Activated CD8-positive, alpha-beta memory T cell treated with anti-CD3 and anti-CD28 coated beads for 1 hour (primary cell): ENCODE measurements at places on chromosomes 7 and 10.

DNA sequence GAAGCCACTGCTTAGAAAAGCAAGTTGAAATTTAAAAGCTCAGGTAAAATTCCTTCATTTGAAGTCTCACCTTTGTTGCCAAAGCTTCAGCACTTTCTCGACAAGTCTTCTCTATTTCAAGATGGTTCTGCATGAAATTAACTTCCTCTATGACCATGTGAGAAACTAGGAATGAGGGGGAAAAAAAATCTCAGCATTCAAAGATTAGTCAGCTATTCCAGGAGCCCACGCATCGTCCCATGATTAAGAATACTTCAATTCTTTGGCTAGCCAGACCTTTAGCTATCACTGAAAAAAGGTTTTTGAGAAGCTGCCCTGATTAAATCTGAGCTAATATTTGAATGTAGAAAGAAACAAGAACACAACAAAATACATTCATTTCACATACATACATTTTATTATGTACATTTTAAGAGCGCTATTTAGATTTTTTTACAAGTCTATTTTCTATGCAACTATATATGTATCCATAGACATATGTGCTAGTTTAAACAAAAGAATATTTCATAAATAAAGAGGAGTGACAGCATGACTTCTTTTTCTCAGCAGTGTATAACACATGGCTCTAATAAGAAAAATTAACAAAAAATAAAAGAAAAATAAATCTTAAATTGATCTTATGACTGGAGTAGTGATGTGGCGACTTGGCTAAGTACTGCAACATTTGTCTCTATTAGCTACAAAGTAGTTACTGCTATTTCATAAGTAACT, 44.8 kb downstream of the SHTN1 start:
- DNase-seq = no peak

- DNase-seq = no peak
Measured at GRCh38 chr7:81234896-81235295, 316.0 kb upstream of the SEMA3C start.

GRCh38 chr7:85750454-85750949, 563.6 kb upstream of the SEMA3D start:
- no peak for DNase-seq

DNA sequence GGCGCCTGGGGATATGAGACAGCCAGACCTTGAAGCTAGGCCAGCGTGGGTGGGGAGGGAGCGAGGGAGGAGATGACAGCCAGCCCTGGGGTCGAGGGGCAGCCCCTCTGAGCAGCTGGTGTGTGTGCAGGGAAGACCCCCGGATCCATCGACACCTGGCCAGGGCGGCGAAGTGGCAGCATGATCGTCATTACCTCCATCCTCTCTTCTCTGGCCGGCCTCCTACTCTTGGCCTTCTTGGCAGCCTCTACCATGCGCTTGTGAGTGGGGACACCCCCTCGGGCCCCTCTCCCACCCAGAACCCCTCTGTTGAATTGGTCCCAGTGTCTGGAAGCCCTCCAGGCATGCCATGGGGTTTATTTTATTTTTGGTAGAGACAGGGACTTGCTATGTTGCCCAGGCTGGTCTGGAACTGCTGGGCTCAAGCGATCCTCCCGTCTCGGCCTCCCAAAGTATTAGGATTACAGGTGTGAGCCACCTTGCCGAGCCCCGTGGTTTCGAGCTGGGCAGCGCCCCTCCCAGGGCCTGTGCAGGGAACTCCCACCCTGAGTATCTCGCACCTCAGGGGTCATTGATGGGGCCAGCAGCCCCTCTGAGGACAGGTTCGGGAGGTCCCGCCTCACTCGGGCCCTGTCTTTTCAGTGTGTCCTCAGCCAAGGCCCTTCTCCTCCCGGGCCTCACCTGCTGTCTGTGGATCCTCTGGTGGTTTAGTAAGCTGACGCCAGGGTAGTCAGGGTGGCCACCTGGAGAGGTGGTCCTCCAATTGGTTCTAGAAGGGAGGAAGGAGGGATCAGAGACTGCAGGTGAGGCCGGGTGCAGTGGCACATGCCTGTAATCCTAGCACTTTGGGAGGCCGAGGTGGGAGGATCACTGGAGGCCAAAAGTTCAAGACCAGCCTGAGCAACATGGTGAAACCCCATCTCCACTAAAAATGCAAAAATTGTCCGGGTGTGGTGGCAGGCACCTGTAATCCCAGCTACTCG, 3.8 kb downstream of the UPK3B start:
- DNase-seq = no peak

DNA sequence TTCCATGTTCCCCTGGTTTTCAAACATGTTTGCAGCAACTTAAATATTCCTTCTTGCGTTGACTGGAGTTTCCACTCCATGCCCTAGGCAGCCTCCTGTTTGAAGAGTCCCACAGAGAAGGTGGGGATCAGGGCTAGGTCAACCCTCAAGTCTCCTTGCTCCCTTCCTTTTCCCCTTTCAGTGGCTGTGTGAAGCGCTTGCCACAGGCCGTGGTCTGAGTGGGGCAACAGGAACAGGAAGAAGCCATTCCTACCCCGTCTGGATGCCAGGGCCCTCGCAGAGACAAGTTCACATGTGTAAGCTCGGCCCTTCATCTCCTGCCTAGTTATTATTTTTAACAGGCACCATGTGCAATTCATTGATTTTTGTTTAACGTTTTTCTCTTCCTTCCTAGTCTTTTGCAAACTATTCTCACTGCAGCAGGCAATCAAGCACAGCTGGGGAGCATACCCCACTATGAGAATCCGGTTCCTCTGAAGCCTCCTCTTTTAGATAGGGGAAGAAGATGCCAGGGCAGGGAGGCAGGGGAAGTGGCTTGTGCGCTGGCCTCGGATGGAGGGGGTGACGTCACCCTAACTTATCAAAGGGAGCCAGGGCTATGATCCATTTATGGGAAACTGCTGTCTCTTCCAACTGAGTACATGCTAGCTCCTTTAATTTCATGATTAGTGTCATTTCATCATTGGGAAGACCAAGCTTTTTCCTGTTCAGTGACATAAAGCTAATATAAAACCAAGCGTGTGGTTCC, 64.2 kb downstream of the PRLHR start:
- no peak for DNase-seq

GRCh38 chr7:135917721-135918120, 59.4 kb downstream of the MTPN start:
- DNase-seq = no peak

DNA sequence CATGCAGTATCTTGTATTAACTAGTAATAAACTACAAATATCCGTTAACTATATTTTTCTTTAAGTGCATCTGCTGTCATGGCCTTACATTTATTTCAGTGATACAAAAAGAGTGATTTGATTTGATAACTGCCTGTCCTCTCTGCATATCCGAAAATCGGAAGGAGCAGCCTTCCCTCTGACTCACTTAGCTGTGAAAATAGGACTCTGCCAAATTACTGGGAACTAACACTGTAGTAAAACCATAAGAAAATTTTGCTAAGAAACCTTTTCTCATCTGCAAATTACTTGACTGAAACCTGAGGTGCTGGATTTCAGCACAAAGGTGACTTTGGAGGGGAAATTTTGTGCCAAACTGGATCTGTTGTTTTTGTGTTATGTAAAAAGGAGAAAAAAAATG, 176.6 kb upstream of the MKLN1 start:
- DNase-seq = no peak

- DNase-seq = no peak
Measured at GRCh38 chr7:2823130-2823529, 21.0 kb downstream of the GNA12 start.

DNA sequence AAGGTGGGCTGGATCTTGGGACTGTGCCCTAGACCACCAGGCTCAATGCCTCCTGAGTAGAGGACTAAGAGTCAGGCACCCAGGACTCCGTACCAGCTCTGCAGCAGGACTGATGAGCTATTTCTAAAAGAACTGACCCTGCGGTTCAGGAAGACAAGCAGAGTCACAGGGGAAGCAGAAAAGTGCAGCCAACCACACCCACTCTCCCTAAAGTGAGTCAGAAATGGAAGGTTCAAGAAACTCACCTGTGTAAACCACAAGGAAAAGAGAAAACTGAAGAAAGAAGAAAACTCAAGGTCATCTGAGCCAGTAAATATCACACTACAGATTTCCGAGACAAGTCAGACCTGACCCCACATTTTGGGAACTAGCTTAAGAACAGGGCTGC, 2.5 kb downstream of the PARP12 start:
- no peak for DNase-seq

DNA sequence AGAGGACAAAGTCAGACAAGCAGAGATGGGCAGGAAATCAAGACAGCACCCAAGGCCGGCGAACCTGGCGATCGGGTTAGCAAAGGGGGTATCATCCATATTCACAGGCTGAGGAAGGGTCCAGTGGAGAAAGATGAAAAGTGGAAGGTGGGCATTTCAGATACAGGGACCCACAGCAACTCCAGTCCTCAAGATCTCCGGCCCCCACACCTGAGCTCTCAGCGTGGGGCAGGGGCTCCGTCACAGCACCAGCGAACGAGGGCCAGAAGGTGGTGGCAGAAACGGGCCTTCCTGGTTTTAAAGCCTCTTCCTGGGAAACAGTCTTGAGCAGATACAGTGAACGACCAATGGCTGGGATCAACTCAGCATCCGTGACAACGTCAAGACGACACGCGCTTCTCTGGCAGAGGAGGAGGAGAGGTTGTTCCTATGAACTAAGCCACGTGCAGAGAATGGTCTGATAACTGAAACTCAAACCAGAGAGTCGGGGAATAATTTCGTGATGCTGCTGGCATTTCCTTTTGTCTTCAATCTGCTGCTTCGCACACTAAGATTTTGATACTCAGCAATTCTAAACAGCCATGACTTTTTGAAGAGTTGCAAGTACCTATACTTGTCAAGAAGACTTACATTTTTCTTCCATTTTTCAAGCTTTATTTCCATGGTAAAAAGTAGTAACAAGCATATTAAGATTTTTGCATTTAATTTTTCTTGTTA, 219.8 kb downstream of the ZMYND11 start:
- no peak for DNase-seq

DNA sequence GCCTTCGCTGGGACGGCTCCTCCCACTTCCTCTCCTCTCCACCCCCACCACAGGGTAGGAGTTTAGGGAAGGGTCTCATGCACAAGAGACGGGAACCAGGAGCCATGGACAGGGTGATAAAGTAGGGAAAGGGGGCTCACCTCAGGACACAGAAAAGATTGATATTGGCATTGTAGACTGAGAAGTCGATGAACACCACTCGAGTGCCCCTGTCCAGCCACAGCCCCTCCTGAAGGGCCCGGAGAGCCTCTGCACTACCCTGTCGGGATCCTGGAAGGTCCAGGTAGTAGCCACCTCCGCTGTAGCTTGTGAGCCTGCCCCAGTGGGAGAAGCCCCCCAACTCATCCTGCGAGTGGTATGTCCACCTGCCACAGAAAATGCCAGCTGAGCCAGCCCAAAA, 10.8 kb upstream of the BLOC1S2 start:
- DNase-seq = no peak
